Left forelimb (tissue), 1 donor: ENCODE measurements at places on chromosomes 4 and X.

GRCh38 chr4:149164282-149164681 lies 651.4 kb downstream of the IQCM start:
- DNase-seq: no peak

DNA sequence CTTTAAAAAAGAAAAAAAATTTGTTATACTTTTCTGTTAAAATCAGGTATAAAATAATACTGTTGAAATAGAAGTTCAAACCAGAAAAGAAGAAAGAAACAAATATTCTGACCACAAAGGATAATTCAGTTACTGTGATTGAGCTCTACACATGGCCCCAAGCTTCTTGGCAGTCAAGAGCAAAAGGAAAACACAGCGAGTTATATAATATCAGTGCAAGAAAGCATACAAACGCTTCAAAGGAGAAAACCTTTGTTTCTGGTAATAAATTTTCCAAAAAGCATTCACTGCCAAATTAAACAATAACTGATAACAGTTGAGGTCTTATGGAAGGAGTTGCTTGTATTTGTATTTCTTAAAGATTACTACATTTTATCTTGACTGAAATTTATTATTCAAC lies 40.5 kb upstream of the EDNRA start:
- no peak for DNase-seq

GRCh38 chrX:100673397-100673953 lies 29.5 kb downstream of the SRPX2 start:
- no peak for DNase-seq

- no peak for DNase-seq
These were observed 870.9 kb upstream of the FRG1 start for GRCh38 chr4:189069772-189070171.

DNA sequence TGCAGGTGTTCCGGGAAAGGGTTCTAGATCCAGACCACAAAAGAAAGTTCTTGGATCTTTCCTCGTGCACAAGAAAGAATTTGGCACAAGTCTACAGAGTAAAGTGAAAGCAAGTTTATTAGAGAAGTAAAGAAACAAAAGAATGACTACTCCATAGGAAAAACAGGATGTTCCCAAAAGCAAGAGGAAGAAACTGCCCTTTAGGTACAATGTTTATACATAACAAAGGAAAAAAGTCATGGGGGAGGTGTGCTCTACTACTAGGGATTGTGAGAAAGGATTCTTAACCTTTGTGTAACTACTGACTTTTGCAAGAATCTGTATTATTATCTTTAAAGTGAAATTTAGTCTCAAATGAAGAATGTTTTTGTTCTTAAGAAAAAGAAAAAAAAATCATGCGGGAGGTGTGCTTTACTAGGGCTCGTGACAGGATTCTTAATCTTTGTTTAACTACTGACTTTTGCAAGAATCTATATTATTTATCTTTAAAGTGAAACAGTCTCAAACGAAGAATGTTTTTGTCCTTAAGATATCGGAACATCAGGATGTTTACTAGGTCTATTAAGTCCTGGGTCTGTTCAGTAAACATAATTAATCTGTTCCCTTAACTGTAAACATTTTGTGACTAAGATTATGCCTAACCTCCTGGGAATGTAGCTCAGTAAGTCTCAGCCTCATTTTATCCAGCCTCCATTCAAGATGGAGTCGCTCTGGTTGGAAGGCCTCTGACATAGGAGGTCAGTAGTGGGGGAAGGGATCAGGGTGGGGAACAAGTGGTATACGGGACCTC lies 110.4 kb upstream of the BEND4 start:
- DNase-seq: no peak

DNA sequence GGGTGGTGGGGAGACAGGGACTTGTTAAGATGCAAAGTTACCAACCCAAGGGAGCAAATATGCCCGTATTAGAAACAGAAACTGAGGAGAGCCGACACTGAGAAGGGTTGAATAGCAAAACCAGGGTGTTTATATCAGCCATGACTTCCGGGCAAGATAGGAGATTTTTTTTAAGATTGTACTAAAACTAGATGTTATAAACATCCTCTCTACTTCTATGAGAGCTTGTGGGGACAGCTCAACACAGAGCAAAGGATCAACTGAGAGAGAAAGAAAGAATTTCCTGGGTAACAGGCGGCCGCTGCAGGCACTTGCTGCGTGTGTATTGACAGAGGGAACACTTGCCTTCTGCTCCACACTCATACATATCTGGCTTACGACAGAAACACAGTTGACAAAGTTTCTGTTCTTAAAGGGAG lies 49.1 kb upstream of the FBXW7 start:
- DNase-seq: no peak

DNA sequence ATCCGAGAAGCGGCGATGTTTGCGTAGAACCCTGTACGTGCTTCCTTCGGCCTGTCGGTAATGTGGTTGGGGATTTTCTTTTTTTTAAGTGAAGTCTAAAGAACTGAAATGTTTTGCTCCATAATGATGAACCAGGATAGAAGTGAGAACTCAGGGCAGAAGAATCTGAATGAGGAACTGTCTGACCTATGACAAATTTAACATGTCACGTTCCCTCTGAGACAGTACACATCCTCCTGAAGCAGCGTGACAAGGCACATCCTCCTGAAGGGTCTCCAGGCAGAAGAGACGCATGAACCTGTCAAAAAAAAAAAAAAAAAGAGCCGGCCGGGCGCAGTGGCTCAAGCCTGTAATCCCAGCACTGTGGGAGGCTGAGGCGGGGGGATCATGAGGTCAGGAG lies 6.2 kb downstream of the CSF2RA start:
- no peak for DNase-seq

GRCh38 chrX:24305905-24306304 lies 8.0 kb downstream of the SUPT20HL2 start:
- DNase-seq: no peak
